ENCODE measurements at places on chromosomes 12 and 14.

- H3K36me3 ChIP-seq: peaks cover under 1% of the 10 kb centered on the region
- no peak for DNase-seq
- no peaks in the 10 kb centered on the region for H3K4me1 ChIP-seq
These were observed 11.3 kb upstream of the SCFD1 start for GRCh38 chr14:30610787-30611343.

DNA sequence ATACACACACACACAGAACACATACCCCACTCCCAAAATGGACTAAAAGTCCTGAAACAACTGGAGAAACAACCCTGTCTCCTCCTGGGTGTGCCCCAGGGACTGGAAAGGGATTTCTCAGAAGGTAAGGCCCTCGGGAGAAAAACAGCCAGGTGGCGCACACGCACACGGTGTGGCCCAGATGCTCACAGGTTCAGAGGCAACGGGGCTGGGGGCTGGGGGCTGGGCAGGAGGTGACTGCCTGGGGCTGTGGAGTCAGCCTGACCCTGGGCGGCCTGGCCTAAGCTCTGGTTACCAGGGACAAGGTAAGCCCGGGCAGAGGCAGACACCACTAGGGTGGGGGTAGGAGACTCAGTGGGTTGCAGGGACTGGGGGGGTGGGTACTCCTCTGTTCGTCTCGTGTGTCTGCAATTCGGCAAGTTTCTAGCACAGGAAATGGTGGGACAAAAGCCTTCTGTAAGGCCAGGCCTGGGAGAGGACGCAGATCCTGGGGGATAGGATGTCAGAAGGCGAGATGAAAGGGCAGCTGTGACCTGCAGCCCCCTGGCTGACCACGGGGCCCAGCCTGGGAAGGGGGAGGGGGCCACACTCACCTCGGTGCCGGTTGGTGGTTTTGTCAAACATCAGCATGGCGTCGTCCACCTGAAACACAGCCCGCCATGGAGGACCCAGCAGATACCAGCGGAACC lies 10.4 kb downstream of the MSI1 start:
- no peak overlapping the region for H3K27ac ChIP-seq
- peaks cover 54% of the 10 kb centered on the region for H3K27me3 ChIP-seq
- no peak for DNase-seq
- H3K4me1 ChIP-seq: peaks cover 10% of the 10 kb centered on the region

DNA sequence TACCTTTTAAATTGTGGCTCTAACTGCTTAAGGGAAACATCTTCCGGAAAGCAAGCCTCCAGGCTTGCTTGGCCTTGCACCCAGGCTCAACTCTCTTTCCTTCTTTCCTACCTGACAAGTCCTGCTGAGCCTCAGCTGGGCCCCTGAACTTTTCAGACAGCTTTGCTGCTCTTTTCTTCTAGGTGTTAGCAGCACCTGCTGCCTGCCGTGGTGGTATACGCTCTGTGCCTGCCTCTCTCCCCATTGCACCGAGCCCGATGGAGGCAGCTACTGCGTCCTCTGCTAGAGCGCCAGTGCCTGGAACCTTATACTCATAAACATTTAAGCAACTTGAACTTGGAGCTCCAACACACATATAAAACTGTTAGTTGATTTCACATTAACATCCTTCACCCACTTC lies 195.7 kb downstream of the ANO6 start:
- no peak for DNase-seq
- peaks cover 24% of the 10 kb centered on the region for H3K36me3 ChIP-seq
- H3K4me3 ChIP-seq: no peak overlapping the region

DNA sequence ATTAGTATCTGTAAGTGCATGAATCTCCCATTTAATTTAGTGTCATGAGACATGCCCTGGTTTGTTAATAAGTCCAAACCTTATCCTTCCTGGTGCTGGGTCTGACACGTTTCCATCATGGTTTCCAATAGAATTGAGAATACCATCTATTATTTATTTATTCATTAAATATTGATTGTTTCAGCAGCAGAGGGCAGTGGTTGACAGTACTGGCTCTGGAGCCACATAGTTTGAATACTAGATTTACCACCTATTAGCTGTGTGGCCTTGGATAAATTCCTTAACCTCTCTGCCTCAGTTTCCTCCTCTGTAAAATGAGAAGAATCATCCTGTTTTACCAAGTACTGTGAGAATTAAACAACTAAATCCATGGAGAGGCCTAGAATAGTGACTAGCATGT lies 941 bp upstream of the STAB2 start:
- H3K4me1 ChIP-seq: no peaks in the 10 kb centered on the region
- H3K27me3 ChIP-seq: peaks cover 22% of the 10 kb centered on the region
- DNase-seq: no peak
- H3K4me3 ChIP-seq: no peak overlapping the region
- no peak overlapping the region for H3K27ac ChIP-seq
- H3K36me3 ChIP-seq: no peaks in the 10 kb centered on the region

DNA sequence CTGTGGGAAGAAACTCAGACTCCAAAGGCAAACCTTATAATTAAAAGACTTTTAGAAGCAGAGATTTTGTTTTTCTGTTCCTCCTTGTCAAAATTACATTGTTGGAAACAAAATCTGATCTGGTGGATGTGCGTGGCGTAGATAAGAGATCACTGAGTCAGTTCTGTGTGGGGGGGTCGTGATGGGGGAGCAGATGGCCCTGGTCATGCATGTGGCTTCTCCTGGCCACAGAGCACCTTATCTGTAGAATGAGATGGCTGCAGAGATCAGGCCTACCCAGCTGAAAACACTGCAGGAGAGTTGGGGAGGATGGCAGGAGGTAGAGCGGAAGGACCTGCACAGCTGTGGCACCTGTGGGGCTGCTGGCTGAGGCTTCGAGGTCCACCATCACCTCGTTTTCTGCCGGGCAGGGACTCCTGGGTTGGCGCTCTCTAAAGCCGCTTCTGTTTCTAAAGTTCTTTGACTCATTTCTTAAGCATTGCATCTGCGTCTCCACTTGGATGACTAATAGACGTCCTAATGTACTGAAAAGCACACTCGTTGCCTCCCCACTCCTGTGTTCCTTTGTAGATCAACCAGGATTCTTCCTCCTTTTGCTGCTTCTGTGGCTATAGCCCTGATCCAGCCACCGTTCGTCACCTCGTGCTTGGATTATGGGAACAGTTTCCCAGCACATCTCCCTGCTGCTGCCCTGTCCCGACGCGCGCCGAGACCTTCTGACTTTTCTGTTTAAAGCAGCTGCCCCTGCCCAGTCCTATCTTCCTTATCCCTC lies 93.4 kb downstream of the TSPAN9 start:
- H3K4me1 ChIP-seq: peaks cover 4% of the 10 kb centered on the region
- no peak overlapping the region for H3K4me3 ChIP-seq
- H3K27me3 ChIP-seq: no peaks in the 10 kb centered on the region
- no peak overlapping the region for H3K27ac ChIP-seq
- H3K36me3 ChIP-seq: no peaks in the 10 kb centered on the region

GRCh38 chr14:58912287-58912686 lies 274.5 kb downstream of the DACT1 start:
- H3K36me3 ChIP-seq: no peaks in the 10 kb centered on the region
- no peaks in the 10 kb centered on the region for H3K27me3 ChIP-seq
- H3K27ac ChIP-seq: no peak overlapping the region

GRCh38 chr12:10771132-10771733 lies 31.2 kb downstream of the TAS2R7 start:
- peak; percentile 27 for DNase-seq
- peaks cover 20% of the 10 kb centered on the region for H3K27me3 ChIP-seq
- no peak overlapping the region for H3K27ac ChIP-seq

- peaks cover 33% of the 10 kb centered on the region for H3K4me1 ChIP-seq
- no peak for DNase-seq
- peak overlapping the region; percentile 41 for H3K27ac ChIP-seq
- peaks cover 24% of the 10 kb centered on the region for H3K36me3 ChIP-seq
- no peaks in the 10 kb centered on the region for H3K27me3 ChIP-seq
- no peak overlapping the region for H3K4me3 ChIP-seq
These were observed 340.3 kb upstream of the RGS6 start for GRCh38 chr14:71591929-71592328.

DNA sequence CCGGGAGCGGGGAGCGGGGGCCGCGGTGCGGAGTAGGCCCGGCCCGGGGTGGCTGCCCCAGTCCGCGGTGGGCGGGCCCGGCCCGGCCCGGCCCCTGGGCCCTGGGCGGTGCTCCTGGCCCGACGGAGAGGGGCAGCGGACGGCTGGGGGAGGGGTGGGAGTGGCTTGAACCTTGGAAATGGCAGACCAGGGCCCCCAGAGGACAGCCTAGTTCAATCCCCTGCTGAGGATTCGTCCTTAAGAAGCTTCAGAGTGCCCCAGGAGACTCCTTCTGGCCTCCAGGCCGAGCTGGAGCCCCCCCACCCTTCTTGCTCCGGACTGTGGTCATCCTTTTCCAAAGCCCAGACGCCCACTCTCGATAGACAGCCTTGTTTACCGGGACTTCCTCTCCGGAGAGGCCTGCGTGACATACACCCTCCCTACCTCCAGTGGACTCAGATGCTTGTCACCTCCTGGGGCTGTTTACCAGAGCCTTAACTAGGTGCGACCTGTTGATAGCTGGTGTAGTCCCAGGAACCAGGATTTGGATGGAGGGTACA lies 458 bp downstream of the KHNYN start:
- peak overlapping the region; percentile 99 for H3K27ac ChIP-seq
- peak overlapping the region; percentile 96 for H3K4me3 ChIP-seq
- no peaks in the 10 kb centered on the region for H3K27me3 ChIP-seq

GRCh38 chr14:55316564-55316963 lies 45.3 kb downstream of the FBXO34 start:
- peaks cover 27% of the 10 kb centered on the region for H3K36me3 ChIP-seq
- peaks cover 8% of the 10 kb centered on the region for H3K4me1 ChIP-seq
- DNase-seq: no peak
- no peaks in the 10 kb centered on the region for H3K27me3 ChIP-seq

- peak overlapping the region; percentile 32 for H3K27ac ChIP-seq
- no peak overlapping the region for H3K4me3 ChIP-seq
- H3K27me3 ChIP-seq: peaks cover 21% of the 10 kb centered on the region
- H3K36me3 ChIP-seq: no peaks in the 10 kb centered on the region
- H3K4me1 ChIP-seq: peaks cover 9% of the 10 kb centered on the region
- DNase-seq: no peak
These were observed 3.8 kb upstream of the SDSL start for GRCh38 chr12:113418213-113418879.

- H3K27ac ChIP-seq: no peak overlapping the region
- no peak overlapping the region for H3K4me3 ChIP-seq
- peaks cover 7% of the 10 kb centered on the region for H3K36me3 ChIP-seq
- DNase-seq: no peak
- no peaks in the 10 kb centered on the region for H3K4me1 ChIP-seq
- peaks cover 25% of the 10 kb centered on the region for H3K27me3 ChIP-seq
These were observed 45.6 kb downstream of the DNAH10 start for GRCh38 chr12:123807670-123808069.

DNA sequence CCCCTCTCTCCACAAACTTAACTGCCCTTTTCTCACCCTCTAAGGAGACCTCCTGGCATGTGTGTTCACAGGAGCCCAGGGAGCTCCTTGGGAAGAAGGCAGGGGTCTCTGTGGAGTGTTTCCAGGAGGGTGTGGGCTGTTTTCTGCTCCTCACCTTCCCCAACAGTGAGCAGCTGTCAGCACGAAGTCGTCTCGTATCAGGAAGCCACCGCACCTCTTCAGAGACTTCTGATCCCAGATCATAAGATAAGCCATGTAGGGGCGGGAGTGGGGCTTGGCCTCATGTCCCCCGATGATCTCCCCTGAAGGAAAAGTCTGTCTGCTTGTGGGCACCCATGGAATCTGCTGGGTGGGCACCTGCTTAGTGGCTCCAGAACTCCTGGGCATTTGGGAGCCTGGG lies 1.2 kb downstream of the GZMB start:
- DNase-seq: no peak
- no peak overlapping the region for H3K27ac ChIP-seq
- no peaks in the 10 kb centered on the region for H3K36me3 ChIP-seq
- no peak overlapping the region for H3K4me3 ChIP-seq
- H3K27me3 ChIP-seq: peaks cover 3% of the 10 kb centered on the region

GRCh38 chr12:46470036-46470627 lies 97.6 kb upstream of the SLC38A2 start:
- H3K4me1 ChIP-seq: peaks cover 41% of the 10 kb centered on the region
- peak overlapping the region; percentile 36 for H3K4me3 ChIP-seq
- H3K27me3 ChIP-seq: no peaks in the 10 kb centered on the region
- no peaks in the 10 kb centered on the region for H3K36me3 ChIP-seq
- DNase-seq: no peak

DNA sequence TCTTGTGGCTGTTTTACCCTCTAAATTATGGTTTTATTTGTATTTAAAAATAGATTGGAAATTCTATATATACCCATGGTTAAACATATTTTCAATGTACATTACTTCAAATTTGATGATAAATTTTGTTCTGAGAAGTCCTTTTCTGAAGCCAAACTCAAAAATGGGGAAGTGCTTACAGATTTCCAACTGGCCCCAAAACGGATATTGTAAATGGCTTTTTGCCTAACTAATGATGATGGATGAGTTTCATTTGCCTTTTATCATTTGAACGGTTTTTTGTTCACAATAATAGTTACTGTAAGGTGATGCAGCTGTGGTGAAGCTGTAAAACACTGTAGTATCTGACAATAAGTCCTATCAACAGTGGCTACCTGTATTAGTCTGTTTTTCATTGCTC lies 136.9 kb downstream of the FUT8 start:
- no peaks in the 10 kb centered on the region for H3K27me3 ChIP-seq
- peaks cover 10% of the 10 kb centered on the region for H3K4me1 ChIP-seq
- no peak overlapping the region for H3K27ac ChIP-seq

- H3K4me3 ChIP-seq: no peak overlapping the region
- no peaks in the 10 kb centered on the region for H3K4me1 ChIP-seq
- H3K27me3 ChIP-seq: no peaks in the 10 kb centered on the region
- no peak overlapping the region for H3K27ac ChIP-seq
- DNase-seq: no peak
These were observed 1003.8 kb downstream of the TMTC2 start for GRCh38 chr12:83690465-83690864.

DNA sequence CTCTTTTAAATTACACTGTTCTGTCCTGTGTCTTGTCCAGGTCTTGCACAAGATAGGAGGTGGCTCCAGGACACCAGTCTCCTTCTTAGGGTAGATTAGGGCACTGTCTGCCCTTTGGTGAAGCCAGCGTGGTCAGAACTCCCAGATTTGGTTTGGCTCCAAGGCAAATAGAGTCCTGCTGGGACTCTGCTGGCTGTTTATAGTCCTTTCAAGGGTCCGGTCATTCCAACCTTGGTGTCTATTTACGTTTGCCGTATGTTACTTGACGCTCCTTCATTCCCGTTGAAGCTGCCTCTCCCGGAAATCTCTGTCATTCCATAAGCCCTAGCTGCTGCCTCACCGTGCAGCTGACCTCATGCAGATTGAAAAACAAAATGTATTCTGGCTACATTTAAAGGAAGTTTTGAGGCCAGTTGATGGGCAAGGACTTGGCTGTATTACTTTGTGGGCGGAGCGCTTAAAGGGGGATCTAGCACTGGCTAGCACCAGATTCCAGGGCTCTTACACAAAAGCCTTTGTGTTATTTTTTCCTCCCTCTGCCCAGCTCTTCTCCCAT lies 180.6 kb downstream of the AKAP6 start:
- H3K4me3 ChIP-seq: no peak overlapping the region
- no peak for DNase-seq
- no peaks in the 10 kb centered on the region for H3K36me3 ChIP-seq
- H3K27me3 ChIP-seq: peaks cover 3% of the 10 kb centered on the region
- no peak overlapping the region for H3K27ac ChIP-seq

- DNase-seq: no peak
- peaks cover 64% of the 10 kb centered on the region for H3K4me1 ChIP-seq
- H3K36me3 ChIP-seq: peaks cover 4% of the 10 kb centered on the region
- H3K27me3 ChIP-seq: no peaks in the 10 kb centered on the region
- peak overlapping the region; percentile 98 for H3K27ac ChIP-seq
These were observed 390.3 kb downstream of the ZFP36L1 start for GRCh38 chr14:68402525-68403101.

GRCh38 chr12:6038160-6038559 lies 86.3 kb downstream of the VWF start:
- H3K27me3 ChIP-seq: peaks cover 20% of the 10 kb centered on the region
- no peak overlapping the region for H3K27ac ChIP-seq
- H3K4me3 ChIP-seq: no peak overlapping the region
- peaks cover 5% of the 10 kb centered on the region for H3K4me1 ChIP-seq
- peak; percentile 15 for DNase-seq

Measured in naive B cell (primary cell).